ENCODE measurements at places on chromosomes 16 and 17.

DNA sequence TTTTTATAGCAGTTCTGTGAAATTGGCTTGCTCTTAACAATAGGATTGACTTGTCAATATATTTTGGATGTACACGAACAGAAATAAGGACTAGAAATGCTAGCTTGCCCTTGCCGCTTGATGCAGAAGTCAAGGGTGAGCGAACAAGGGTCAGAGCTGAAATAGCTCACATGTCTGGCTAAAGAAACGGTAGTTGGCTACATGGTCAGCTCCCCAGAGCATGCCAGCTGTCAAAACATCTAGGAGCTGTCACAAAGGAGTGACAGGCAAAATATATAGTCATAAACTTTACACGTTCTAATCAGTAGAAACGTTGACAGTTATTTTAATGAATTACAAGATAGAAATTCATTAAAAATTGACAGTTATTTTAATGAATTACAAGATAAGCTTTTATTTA lies 2.9 kb upstream of the MEIOB start:
- DNase-seq = no peak

- no peak for DNase-seq
Measured at GRCh38 chr16:73473713-73474112, 425.8 kb upstream of the ZFHX3 start.

DNA sequence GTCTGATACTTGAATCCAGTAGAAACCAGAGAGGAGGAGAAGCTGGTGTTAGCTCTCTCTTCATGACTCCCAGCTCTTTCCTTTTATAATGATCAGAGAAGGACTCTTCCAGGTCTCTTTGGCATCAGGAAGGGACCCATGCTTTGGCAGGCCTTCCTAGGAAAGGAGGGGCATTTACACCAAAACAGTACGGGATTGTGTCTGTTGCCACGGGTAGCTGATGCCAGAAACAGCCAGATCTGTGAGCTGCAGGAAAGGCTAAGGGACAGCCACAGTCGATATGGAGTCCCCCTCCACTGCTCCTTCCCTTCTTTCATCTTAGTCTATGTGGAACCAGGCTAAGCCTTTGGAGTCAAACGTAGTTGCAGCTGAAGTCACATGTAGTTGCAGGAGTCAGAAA lies 9.3 kb downstream of the CEP295NL start:
- DNase-seq = no peak

DNA sequence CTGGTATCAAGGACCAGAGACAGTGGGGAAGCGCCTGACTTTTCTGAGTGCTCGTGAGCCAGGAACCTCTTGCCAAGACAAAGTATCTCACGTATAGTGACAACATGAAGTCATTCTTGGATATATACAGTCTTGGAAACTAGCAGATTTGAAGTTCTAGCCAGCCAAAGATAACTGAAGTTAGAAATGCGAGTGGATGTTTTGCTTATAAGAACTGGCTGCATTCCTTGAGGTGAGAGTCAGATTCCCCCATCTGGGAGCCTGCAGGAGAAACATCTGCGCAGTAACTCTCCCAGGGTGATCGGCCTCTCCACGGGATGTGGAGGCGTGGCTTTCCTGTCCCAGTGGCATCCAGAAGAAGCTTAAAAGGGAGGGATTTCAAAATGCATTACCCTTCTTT lies 89.8 kb downstream of the SHISA6 start:
- no peak for DNase-seq

GRCh38 chr17:17164676-17165075 lies 41.5 kb downstream of the PLD6 start:
- no peak for DNase-seq

DNA sequence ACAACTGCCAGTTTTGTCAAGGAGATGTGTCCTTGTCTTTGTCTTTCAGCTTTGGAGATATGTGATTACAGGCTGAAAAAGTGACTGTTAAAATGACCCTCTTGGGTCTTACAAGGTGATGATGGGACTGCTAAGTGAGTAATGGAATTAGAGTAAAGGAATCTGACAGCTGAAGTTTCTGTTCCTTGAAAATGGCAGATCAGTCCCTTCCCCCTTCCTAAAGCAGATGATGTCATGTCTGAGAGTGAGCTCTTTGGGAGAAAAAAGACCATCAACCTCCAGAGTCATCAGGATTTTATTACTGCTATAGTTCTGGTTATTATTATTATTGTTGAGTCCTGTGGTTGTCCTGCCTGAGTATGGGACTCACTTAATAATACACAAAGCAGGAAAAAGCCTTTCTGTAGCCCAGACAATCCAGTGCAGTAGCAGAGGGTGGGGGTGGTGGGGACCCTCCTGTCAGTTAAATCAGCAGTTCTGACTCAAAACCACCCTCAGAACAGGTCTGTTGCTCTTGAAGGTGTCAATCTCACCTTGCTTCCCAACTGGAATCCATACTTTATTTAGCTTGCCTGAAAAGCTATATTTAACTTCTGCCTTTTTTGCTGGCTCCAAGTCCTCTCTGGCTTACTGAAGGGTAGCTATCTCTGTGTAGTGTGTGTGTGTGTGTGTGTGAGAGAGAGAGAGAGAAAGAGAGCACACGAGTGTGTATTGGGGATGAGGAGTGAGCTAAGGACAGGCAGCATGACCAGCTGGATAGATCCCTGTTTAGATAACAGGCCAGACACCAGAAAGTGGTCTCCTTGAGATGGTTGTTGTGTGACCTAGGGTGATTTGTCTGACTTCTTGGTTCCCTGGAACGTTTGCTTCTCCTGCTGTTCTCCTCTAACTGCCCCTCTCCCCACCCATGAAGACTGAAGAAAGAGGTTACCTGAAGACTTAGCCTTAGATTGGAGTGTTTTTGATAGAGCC lies 4.9 kb downstream of the HROB start:
- DNase-seq = no peak

DNA sequence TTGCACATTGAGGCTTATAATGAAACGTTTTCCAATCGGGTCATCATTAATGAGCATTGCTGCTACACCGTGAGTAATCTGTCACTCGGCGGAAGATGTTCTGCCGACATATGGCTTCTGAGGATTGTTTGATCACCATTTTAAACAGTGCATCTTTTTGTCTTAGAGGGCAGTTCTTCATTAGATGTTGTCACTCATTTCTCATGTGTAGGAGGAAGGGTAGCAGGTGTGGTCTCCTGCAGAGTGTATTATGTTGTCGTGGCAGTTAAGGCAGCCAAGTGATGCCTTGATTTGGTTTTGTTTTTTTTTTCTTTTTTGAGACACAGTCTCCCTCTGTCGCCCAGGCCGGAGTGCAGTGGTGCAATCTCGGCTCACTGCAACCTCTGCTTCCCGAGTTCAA lies 50.5 kb downstream of the SEC14L1 start:
- no peak for DNase-seq

GRCh38 chr16:2986623-2987188 lies 6.5 kb upstream of the PKMYT1 start:
- no peak for DNase-seq

DNA sequence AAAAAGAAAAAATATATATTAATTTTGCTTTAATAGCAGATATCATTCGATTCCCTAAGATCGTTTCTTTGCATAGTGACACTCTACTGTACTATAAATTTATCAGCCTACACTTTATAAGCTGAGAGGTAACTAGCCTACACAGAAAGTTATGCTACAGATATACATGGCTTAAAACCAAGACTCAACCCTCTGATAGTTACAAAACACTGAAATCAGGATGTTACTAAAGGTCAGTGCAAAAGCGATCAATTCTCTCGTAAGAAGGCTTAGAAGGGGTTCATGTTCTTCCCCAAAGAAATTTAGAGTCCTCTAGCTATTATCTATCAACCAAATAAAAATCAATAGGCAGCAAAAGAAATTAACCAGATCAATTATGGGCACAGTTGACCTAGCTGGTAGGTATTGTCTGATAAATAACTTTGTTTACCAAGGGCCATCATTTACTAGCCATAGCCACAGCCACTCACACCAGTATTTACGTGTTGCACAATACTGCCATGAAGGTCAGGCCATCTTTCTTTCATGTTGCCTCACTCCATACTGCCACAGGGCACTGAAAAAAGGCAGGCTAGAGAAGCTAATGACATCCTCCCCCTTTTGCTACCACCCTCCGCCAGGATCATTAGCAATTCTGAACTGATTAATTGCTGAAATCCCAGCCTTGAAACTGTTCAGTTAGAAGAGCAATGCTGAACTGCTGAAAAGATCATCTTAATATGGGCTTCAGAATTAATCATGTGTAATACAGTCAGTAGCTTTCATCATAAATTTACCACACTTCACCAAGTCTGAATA lies 43.7 kb downstream of the RND2 start:
- no peak for DNase-seq

DNA sequence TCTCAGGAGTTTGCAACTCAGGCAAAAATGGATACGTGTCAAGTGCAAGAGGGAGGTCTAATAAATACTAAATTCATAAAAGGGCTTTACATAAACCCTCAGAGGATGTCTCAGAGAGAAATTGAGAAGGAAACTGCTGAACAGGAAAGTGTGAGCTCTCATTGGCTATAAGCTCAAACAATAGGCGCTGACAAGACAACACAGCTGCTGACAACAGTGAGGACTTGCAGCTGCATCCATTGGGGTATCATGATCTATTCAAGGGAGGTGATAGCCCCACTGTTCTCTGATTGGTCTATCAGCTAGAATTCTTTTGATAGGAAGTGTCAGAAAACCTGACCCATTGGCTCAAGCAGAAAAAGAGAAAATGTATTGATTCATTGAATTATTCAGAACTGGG lies 187.2 kb downstream of the CBLN1 start:
- no peak for DNase-seq

DNA sequence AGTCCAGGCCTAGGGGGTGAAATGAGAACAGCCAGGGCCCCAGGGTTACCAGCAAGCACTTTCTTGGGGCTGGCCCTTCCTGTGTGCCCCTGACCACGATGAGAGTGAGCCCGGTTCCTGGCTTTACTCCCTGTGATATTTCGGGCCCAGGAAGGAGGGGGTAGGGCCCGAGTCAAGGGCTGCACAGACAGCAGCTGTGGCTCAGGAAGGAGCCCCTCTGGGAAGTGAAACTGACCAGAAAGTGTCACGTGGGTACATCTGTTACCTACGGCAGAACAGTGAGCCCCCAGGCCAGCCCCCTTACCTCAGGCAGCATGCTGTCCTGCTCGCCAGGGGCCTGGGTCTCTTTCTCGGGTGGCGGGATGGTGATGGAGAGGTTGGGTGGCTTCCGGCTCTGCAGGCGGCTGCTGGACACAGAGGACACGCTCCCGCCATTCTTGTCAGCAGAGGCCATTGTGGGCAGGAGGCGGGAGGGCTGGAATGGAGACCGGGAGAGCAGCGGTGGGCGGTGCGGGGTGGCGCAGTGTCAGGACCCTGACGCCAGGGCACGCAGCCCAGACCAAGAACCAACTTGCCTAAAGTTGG lies 13.8 kb downstream of the AANAT start:
- no peak for DNase-seq

DNA sequence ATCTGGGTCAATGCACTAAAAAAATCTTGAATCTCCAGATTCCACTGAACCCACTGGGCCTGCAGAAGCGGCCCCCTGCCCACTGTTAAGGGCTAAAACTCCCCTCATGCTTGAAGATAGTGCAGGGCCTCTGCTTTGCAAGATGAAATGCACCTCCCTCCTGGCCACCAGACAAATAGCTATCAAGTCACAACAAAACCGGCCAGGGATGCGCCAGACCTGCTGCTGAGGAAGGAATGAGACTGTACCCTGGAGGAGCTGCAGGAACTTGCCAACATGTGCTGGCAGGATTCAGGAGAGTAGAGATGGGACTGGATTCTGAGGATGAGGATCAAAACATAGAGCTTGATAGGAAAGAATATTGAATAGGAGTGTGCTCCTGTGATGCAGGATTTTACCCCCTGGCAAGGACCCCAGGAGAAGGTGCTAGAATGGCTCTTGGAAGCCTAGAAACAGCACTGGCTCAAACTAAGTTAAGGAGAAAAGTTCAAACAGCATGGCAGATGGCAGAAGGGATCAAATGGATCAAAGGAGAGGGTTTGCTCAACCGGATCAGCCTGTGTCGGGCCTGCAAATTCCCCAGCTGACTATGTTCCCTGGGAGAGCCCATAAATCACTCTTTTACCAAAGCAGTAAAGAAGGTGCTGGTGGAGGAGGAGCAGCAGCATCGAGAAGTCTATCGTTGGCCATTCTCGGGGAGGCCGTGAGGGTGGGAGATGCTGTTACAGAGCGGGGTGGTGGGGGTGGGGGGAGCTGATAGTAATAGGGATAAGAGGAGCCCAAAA lies 27.2 kb upstream of the XYLT2 start:
- no peak for DNase-seq

GRCh38 chr17:65867014-65867413 lies 305.6 kb upstream of the AXIN2 start:
- DNase-seq = no peak

GRCh38 chr16:8931859-8932258 lies 31.8 kb downstream of the USP7 start:
- no peak for DNase-seq

GRCh38 chr17:68854452-68854851 lies 100.7 kb downstream of the ABCA8 start:
- no peak for DNase-seq

GRCh38 chr16:8996891-8997290 lies 33.2 kb upstream of the USP7 start:
- DNase-seq = no peak

GRCh38 chr17:4999430-5000093 lies 1.8 kb downstream of the KIF1C start:
- DNase-seq = no peak

DNA sequence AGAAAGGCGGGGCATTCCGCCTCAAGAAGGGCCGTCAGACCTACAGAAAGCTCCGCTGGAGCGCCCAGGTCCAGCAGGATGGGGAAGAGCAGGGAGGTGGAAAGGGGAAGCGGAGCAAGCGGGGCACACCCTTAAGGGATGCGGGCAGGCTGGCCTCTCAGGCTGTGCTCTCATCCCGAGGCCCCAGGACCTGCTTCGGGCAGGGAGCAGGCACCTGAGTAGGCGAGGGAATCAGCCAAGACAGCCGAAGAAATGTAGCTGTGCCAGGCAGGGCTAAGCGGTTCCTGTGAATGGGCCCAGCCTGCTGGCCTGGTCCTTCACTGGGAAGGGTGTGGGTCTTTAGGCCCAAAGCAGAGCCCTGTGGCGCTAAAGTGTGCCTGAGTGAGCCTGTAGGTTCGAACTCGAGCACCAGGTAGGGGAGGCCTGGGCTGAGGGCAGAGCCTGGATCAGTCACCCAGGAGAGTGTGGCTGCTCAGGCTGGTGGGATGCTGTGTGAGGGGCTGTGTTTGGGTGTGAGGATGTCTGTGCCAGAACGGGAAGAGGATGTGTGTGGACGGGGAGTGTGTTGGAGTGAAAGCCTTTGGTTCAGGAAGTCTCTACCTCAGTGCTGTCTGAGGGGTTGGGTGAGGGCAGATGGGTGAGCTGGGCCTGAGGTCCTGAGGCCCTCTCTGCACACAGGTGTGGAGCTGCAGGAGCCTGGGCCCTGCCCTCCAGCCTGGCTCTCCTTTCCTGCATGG lies 3.3 kb downstream of the TBX4 start:
- DNase-seq = peak; percentile 64

- DNase-seq = no peak
Measured at GRCh38 chr16:59591480-59591879, 857.4 kb upstream of the GOT2 start.

- DNase-seq = no peak
Measured at GRCh38 chr16:87393680-87394055, 1.5 kb downstream of the MAP1LC3B start.
